Colonic mucosa (tissue), 4 donors: ENCODE measurements at places on chromosomes 1 and 21. TPM values are rescaled to one million over a fixed set of nuclear protein-coding genes. Genes with fewer than 3 reads are reported as not detected.

GRCh38 chr1:176379626-176380339 is 83.2 kb upstream of the PAPPA2 start:
- no peak for DNase-seq

DNA sequence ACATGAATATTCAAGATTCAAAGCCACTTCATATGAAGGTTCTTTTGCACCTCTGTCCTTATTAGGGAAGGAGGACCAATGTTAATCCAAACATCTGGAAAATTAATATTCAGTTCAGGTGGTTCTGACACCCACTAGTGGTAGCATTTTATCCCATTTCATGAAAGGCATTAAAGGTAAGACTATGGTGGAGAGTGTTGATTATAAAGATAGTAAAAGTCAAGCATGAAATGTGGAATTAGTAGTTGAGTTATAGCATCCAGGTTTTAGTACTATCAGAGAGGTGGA is 17.5 kb upstream of the YTHDF2 start:
- DNase-seq, result no peak

GRCh38 chr1:117290890-117291289 is 76.4 kb upstream of the MAN1A2 start:
- DNase-seq, result no peak

- no peak for DNase-seq
Observed at GRCh38 chr21:44615466-44615865, 3.6 kb downstream of the KRTAP10-8 start.

DNA sequence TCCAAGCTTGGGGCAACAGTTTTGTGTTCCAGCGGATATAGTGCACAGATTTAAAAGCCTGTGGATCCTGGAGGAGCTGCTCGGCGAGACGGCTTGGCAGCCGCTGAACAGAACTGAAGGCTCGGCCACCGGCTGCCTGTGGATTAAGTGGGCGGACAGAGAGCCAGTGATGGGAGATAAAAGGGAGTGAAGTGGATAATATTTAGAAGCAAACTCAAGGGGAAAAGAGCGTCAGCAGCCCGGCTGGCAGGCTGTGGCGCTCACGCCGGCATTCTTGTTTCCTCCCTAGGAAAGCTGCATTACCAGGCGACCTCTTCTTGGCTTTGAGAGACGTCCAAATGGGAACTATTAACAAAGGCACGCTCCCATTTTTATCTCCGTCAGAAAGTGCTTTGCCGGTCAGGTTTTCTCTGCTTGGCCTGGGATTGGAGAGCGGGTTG is 10.4 kb downstream of the TRABD2B start:
- no peak for DNase-seq

GRCh38 chr1:229408458-229409037 is 25.3 kb downstream of the ACTA1 start:
- no peak for DNase-seq

The C1orf87 gene
- not detected for total RNA-seq

DNA sequence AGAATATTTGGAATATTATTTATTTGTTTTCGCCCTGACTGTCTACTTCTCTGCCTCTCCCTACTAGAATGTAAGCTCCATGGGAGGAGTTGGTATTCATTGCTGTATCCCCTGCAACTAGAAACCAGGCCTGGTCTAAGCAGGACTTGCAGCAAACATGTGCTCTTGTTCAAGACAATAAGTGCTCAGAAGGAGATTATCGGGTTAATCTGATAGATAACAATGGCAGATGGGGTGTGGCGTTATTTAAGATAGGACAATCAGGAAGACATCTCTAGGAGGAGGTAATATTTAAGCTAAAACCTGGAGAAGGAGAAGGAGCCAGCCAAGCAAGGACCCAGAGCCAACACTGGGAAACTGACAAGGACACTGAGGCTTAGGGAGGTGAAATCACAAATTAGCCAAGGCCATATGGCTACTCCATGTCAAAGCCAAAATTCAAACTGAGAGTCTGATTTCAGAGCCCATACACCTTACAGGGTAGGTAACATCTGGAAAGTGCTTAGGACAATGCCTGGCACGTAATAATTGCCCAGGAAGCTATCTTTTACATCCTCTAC is 41.5 kb downstream of the STYXL2 start:
- no peak for DNase-seq

- no peak for DNase-seq
Observed at GRCh38 chr1:152501704-152502103, 8.9 kb upstream of the LCE5A start.

The TMEM61 gene
- total RNA-seq, result 11.0 TPM

- DNase-seq, result no peak
Observed at GRCh38 chr1:101137144-101138126, 99.4 kb upstream of the S1PR1 start.

The PLPPR4 gene
- 0.12 TPM for total RNA-seq

The NPPB gene
- total RNA-seq, result not detected

- DNase-seq, result peak; percentile 83
Observed at GRCh38 chr1:225888898-225889601, at the start of gene LEFTY1. LEFTY1 (minus strand) TSS chr1:225889146; CDS start chr1:225889066, 80 bp downstream.

GRCh38 chr1:200540281-200540680 is 80.3 kb downstream of the KIF14 start:
- DNase-seq, result no peak

- no peak for DNase-seq
Observed at GRCh38 chr21:28227881-28228635, 764.6 kb downstream of the LTN1 start.

The GBP4 gene
- 2.1 TPM for total RNA-seq

DNA sequence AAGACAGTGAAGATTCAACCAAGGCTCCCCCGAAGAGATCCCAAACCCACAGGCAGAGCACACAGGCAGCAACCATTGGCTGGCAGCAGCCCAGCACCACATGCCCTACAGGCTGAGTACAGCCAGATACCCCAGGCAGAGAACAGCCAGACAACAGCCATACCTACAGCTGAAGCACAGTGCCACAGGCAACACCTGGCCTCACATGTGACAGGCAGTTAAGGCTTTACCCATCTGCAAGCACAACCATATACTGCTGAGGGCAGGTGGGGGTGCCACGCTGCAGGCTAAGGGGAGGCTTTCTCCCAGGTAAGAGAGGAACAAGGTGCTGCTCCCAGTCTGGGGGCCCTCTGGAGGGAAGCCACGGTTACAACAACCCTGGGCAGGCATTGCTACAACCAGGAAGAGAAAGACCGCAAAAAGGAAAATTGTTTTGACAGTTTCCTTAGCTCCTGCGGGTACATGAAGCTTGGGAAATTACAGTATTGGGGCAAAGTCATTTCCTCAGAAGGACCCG is 12.3 kb downstream of the CHIT1 start:
- DNase-seq, result no peak

The LIN28A gene
- not detected for total RNA-seq

GRCh38 chr1:94697839-94698238 is 122.3 kb upstream of the SLC44A3 start:
- no peak for DNase-seq

The RGS8 gene
- not detected for total RNA-seq

DNA sequence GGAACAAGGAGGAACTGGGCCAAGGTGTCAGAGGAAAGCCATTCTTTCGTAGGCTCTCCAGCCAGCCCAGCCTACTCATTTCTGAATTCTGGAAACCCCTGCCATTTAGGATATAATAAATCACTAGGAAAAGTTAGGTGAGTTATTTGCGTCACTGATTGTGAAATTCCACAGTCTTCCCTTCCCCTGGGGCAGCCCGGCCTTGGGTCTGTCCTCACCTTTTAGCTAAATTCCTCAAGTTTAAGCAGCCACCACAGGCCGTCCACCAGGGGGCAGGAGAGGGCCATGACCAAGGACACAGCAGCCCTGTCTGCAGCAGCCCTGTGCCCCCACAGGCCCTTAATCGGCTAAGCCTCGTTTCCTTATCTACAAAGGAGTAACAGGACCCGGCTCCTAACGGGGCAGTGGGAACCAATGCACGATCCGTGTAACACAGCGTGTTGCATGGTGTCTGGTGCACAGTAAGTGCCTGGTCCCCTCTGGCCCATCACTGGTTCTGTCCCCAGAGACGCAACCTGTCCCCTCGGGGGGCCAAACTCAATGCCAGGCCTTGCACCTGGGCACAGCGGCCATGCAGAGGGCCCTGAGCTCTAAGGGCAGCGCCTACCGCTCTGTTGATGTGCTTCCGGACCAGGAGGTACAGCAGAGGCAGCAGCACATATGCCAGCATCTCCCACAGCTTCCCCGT is 18.1 kb downstream of the GPR157 start:
- DNase-seq, result peak; percentile 89

- no peak for DNase-seq
Observed at GRCh38 chr1:11518016-11518701, 39.2 kb downstream of the DISP3 start.

The FMO3 gene
- total RNA-seq, result 0.42 TPM
